ENCODE measurements at places on chromosomes 6 and 20. TPM values are rescaled to one million over a fixed set of nuclear protein-coding genes. Genes with fewer than 3 reads are reported as not detected.

The OR2B6 gene
- not detected for total RNA-seq

- no peak for DNase-seq
Measured at GRCh38 chr6:133410638-133411435, 169.7 kb downstream of the EYA4 start.

DNA sequence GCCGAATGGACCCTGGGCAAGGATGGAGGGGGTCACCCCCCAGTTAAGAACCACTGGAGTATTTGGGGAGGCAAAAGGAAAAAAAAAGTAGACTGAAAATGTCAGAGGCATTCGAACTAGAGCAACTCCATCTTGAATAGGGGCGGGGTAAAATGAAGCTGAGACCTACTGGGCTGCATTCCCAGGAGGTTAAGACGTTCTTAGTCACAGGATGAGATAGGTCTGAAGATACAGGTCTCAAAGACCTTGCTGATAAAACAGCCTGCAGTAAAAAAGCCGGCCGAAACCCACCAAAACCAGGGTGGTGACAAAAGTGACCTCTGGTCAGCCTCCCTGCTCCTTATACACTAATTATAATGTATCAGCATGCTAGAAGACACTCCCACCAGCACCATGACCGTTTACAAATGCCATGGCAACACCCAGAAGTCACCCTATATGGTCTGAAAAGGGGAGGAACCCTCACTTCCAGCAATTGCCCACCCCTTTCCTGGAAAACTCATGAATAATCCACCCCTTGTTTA, 70.4 kb upstream of the KCNG1 start:
- no peak for DNase-seq

DNA sequence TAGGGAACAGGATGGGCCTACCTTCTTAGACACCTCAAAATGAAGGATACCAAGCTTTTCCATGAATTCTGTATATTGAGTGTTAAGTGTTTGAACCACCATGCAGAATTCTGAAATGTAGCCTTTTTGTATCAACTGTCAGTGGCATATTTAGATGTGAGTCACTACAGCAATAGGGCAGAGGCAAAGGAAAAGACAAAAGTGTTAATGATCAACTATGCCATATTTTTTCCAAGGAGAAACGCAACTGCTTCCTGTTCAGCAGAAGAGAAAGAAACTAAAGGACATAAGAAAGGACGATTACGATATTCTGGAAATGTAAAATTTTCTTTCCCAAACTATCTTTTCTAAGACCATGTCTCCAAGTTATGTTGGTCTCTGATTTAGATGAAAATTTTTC, 104.6 kb upstream of the RSPO3 start:
- no peak for DNase-seq

DNA sequence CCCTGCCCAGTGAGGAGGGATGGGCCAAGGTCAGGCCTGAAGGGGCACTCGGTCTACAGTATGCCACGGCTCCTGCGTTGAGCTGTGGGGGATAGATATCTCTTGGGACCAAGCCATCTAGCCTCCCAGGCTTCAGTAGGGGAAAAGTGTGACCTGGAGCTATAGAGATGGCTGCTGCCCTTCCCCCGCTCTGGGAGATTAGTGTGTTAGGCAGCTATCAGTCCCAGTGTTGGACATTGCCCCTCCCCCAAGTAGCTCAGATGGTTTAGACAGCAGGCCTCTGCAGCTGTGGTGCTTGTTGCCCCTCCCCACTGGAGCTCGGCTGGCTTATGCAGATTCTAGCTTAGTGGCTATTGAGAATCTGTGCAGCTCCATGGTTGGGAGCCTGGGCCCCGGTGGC, 56.8 kb downstream of the KHDRBS2 start:
- no peak for DNase-seq

The SRMS gene
- total RNA-seq = 4.6 TPM

DNA sequence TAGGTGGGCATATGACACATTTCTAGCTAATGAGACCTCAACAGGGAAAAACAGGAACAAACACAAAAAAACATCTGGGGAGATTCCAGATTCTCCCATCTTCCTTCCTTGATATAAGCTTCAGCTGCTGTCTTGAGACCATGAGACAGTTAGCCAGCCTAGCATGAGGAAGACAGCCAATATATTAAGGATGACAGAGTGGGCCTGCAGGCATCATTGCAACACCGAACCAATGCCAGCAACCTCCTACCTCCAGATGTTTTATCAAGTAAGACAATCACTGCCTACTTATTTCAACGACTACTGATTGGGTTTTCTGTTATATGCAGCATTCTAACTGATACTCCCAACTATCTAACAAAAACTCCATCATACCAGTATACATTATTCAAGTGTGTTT, 119.0 kb downstream of the ISM1 start:
- no peak for DNase-seq

DNA sequence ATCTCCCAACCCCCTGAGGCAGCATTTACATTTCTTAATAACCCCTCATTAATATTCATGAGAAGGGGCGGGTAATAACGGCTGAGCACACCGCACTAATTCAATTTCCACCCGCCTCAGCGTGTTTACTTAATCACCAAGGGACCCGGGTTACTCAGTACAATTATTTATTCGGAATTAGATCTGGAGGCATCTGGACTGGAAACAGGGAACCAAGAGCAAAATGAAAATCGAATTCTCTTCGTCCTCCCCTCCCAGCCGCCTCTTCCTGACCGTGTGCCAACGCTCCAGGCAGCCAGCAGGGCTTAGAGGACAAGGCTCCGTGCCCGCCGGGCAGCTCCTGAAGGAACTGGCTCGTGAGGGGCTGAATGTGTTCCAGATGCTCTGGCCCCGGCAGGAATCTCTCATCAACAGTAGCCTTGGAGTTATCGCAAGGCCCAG, 23.5 kb upstream of the CTNNBL1 start:
- DNase-seq = peak; percentile 32

DNA sequence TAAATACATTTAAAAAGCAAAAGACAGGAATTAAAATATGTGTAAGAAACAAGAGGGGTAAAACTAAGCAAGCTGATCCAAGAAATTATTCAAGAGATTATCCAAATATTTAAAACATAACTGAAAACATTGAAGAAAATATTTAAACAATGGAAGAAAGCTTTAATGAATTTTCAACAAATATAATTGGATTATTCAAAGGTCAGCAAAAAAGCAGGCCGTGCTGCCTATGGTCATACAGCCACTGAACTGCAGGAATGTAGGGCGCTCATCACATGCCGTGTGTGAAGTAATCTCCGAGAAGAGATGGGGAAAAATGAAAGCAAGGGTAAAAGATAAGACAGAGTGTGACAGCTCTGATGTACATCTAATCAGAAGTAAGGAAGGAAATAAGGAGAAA, 1195.4 kb upstream of the EYS start:
- DNase-seq = no peak

GRCh38 chr6:6785163-6785521, 196.6 kb downstream of the LY86 start:
- no peak for DNase-seq

The RWDD2A gene
- 2.8 TPM for total RNA-seq

DNA sequence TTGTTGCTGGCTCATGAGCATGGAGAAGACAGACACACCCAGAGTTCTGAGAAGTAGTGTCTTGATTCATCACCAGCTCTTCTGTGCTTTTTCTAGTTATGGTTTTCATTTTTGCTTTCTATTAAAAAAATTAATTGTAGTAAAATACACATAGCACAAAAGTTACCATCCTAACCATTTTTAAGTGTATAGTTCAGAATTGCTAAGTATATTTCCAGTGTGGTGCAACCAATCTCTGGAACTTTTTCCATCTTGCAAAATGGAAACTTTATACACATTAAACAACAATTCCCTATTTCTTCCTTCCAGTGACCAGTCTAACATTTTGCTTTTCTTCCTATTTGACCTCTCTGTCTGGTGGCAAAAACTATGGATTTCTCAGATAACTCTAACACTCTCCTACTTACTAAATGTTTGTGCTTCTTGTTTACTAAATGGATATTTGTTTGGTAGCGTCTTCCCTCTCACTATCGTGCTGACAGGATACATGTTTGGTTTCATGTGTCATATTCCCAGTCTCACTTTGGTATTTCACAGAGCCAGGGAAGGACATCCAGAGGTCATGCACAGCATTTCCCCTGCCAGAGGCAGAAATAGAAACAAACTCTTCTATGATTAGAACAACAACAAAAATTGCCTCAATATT, 40.6 kb downstream of the TXLNB start:
- DNase-seq = no peak

GRCh38 chr6:113825781-113826180, 31.4 kb upstream of the MARCKS start:
- peak; percentile 75 for DNase-seq

GRCh38 chr6:43963203-43963602, 164.0 kb downstream of the MRPL14 start:
- no peak for DNase-seq

The PCED1A gene
- 16.2 TPM for total RNA-seq

- no peak for DNase-seq
Measured at GRCh38 chr20:43066125-43066524, 123.6 kb downstream of the PTPRT start.
